ENCODE measurements at places on chromosomes 3 and 15.

DNA sequence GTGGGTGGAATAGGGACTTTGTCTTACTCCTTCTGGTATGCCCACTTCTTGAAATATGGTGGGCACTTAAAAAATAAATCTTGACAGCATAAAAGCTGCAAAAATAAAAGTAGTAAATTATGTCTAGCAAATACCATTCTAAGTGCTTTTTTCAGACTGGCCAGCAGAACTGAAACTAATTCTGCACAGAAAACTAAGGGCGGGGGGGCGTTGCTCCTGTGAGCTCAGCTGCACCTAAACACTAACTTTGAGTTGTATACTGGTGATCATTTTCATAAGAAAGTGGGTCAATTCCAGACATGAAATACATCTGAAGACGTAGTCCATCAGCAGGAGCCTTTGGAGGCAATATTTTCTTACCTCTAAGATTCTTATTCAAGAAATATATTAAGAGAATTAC is 114.8 kb downstream of the WDR76 start:
- no peak for DNase-seq
- no peaks in the 10 kb centered on the region for H3K4me1 ChIP-seq
- H3K27me3 ChIP-seq: no peaks in the 10 kb centered on the region
- H3K27ac ChIP-seq: no peak overlapping the region
- no peaks in the 10 kb centered on the region for H3K36me3 ChIP-seq

DNA sequence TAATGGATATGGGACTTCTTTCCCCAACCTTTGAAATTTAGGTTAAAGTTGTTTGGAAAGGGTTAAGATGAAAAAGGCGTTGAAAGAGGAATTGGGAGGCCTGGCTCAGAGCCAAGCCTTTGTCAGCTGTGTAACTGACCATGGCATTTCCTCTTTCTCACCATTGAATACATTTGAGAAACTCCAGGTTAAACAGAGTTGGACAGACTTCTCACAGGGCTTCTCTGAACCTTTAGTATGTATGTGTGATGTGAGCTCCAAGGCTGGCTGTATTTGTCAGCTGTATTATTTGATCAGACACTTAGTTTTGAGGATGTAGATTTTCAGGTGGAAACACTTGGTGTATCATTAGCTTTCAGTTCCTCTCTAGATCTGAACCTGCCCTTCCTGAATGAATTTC is 136.4 kb upstream of the GOLGA6L4 start:
- no peak for DNase-seq
- no peak overlapping the region for H3K27ac ChIP-seq
- H3K4me3 ChIP-seq: no peak overlapping the region
- no peaks in the 10 kb centered on the region for H3K27me3 ChIP-seq

DNA sequence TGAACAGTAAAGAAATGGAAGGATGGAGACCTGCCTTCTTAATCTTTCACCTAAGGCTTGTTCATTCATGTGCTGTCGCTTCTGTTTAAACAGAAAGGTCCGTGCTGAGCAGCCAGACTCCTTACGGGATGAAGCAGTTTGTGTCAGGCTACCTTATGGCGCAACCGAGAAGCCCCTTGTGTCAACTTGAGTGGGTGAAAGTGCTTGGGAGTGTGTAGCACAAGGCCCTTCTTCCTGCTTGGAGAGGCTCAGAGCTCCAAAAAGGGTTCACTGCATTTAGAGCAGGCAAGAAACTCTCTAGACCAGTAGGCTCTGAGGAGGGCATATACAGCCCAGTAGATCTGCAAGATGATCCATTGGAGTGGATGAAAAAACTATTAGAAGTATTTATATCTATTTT is 16.0 kb downstream of the CAPN3 start:
- H3K4me1 ChIP-seq: no peaks in the 10 kb centered on the region
- no peaks in the 10 kb centered on the region for H3K27me3 ChIP-seq
- DNase-seq: no peak
- H3K36me3 ChIP-seq: no peaks in the 10 kb centered on the region
- no peak overlapping the region for H3K4me3 ChIP-seq

GRCh38 chr3:18891641-18892040 is 256.7 kb upstream of the KCNH8 start:
- no peak overlapping the region for H3K27ac ChIP-seq
- no peaks in the 10 kb centered on the region for H3K4me1 ChIP-seq
- H3K36me3 ChIP-seq: no peaks in the 10 kb centered on the region
- DNase-seq: no peak

GRCh38 chr15:32679298-32679690 is 37.8 kb downstream of the SCG5 start:
- no peaks in the 10 kb centered on the region for H3K36me3 ChIP-seq
- H3K27ac ChIP-seq: no peak overlapping the region
- no peaks in the 10 kb centered on the region for H3K27me3 ChIP-seq
- peaks cover 16% of the 10 kb centered on the region for H3K4me1 ChIP-seq
- DNase-seq: no peak
- no peak overlapping the region for H3K4me3 ChIP-seq

DNA sequence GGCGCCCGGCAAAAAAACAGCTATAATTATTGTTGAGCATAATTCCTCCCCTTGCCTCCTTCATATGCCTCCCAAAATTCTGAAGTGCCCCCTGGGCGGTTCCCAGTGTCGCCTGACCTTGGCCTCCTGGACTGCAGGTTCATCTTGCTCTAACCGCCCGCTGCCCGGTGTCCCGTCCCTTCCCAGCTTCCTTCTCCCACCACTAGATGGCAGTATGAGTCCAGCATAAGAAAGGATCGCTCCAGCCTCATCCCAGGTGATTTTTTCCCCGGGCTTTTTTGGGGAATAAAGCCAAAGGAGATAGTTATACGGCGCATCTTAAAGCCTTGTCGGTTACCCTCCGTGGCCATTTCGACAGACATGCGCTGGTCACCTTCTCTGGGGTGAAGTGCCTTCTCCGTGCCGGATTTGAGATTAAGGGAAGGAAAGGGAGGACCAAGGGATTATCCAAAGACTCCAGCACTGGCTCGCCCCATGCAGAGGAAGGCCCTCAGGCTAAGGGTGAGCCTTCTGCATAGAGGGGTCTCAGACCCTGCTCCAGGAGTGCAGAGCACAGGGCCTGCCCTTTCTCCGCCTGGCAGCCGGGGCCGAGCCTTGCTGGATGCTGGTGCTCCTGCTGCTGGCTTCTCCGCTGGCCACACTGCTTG is 45.8 kb upstream of the TRA2B start:
- no peaks in the 10 kb centered on the region for H3K36me3 ChIP-seq
- no peaks in the 10 kb centered on the region for H3K4me1 ChIP-seq
- H3K27me3 ChIP-seq: no peaks in the 10 kb centered on the region
- no peak for DNase-seq
- H3K27ac ChIP-seq: no peak overlapping the region

GRCh38 chr15:34620814-34621213 is 37.4 kb upstream of the GOLGA8B start:
- no peak overlapping the region for H3K27ac ChIP-seq
- no peaks in the 10 kb centered on the region for H3K27me3 ChIP-seq
- no peak overlapping the region for H3K4me3 ChIP-seq
- H3K36me3 ChIP-seq: no peaks in the 10 kb centered on the region
- no peaks in the 10 kb centered on the region for H3K4me1 ChIP-seq
- DNase-seq: no peak

GRCh38 chr3:66520724-66521123 is 19.9 kb upstream of the LRIG1 start:
- no peaks in the 10 kb centered on the region for H3K4me1 ChIP-seq
- DNase-seq: no peak
- H3K27me3 ChIP-seq: no peaks in the 10 kb centered on the region
- H3K36me3 ChIP-seq: no peaks in the 10 kb centered on the region
- no peak overlapping the region for H3K27ac ChIP-seq

DNA sequence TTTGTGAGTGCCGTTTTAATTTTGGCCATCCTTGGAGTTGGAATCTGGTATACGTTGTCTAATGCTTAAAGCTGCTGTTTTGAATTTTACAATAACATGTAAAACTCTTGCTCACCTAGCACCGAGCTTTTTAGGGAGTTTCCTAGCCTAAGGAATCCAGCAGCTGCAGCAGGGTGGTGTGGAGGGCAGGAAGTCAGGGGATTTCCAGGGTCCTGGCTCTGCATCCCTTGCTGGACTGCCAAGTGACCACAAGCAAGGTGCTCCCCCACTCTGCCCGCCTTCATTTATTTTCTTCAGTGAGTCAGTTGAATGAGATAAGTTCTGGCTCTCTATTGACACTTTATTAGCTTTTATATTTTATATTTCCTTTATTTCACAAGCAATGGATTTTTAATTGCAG is 113.7 kb downstream of the ATG7 start:
- H3K4me1 ChIP-seq: peaks cover 21% of the 10 kb centered on the region
- DNase-seq: no peak
- no peak overlapping the region for H3K4me3 ChIP-seq
- no peaks in the 10 kb centered on the region for H3K27me3 ChIP-seq
- no peaks in the 10 kb centered on the region for H3K36me3 ChIP-seq
- peak overlapping the region; percentile 3 for H3K27ac ChIP-seq

DNA sequence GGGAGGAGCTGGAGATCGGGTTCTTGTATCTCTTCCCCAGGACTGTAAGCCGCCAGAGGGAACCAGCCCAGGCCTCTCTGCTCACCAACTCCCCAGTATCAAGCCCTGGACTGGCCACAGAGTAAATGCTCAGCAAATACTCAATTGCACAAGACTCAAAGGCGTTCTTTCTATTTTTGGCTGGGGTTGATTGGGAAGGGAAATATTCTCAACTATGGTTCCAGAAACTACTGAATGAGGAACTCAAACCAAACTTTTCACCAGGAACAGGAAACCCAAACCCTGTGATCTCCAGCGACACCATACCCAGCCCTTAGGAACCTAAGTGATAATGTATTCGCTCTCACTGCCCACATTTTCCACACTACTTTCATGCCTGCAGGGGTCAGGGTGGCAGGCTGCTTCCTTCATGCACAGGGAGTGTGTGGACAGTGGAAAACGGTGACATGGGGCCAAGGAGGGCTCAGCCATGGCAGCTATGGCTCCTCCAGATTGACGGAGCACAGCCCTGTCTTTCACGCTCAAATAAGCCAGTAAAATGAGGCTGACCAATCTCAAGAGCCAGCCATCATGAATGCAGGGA is 124.7 kb upstream of the RAD18 start:
- H3K27me3 ChIP-seq: no peaks in the 10 kb centered on the region
- no peaks in the 10 kb centered on the region for H3K36me3 ChIP-seq
- H3K27ac ChIP-seq: no peak overlapping the region
- H3K4me3 ChIP-seq: no peak overlapping the region

- H3K27me3 ChIP-seq: no peaks in the 10 kb centered on the region
- DNase-seq: no peak
- no peak overlapping the region for H3K27ac ChIP-seq
- H3K36me3 ChIP-seq: no peaks in the 10 kb centered on the region
Measured at GRCh38 chr3:136543385-136543784, 208.8 kb downstream of the STAG1 start.

GRCh38 chr3:122694966-122695365 is 14.3 kb downstream of the PARP14 start:
- no peak for DNase-seq
- no peak overlapping the region for H3K4me3 ChIP-seq
- H3K36me3 ChIP-seq: no peaks in the 10 kb centered on the region

GRCh38 chr15:66621491-66622467 is 56.0 kb upstream of the LCTL start:
- no peaks in the 10 kb centered on the region for H3K27me3 ChIP-seq
- peaks cover 49% of the 10 kb centered on the region for H3K4me1 ChIP-seq
- peak overlapping the region; percentile 33 for H3K4me3 ChIP-seq
- DNase-seq: no peak
- H3K36me3 ChIP-seq: no peaks in the 10 kb centered on the region

DNA sequence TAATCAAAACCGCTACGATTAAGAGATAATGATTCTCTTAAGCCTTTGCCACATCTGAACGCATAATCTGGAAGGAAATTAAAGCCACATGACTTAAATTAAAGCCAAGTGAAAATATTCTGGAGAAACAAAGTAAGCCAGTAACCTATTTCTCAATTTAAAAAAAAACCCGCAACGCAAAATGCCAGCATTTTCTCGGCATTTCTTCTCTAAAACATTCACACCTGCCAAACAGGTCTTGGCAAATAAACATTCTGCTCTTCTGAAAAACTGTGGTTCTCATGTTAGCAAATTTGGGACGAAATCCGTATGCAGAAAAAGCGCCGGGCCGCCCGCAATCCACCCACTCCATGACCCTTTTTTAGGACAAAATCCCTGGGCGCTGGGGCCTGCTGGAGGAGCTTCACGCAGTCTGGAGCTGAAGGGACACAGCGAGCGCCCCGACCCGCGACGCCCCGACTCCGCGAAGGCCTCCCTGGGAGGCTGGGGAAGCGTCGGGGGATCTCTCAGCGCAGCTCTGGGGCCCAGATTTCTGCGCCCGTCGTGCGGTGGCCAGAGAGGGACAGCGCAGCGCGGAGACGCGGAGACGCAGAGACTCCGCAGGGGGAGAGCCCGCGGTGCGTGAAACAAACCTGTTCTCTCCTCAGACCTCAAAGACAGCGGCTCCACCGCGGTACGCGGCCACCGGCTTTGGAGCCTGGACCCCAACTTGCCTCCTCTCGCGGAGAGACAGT is 471 bp downstream of the NKIRAS1 start:
- H3K4me1 ChIP-seq: peaks cover 48% of the 10 kb centered on the region
- peak overlapping the region; percentile 87 for H3K4me3 ChIP-seq
- no peak for DNase-seq
- H3K36me3 ChIP-seq: peaks cover 22% of the 10 kb centered on the region

DNA sequence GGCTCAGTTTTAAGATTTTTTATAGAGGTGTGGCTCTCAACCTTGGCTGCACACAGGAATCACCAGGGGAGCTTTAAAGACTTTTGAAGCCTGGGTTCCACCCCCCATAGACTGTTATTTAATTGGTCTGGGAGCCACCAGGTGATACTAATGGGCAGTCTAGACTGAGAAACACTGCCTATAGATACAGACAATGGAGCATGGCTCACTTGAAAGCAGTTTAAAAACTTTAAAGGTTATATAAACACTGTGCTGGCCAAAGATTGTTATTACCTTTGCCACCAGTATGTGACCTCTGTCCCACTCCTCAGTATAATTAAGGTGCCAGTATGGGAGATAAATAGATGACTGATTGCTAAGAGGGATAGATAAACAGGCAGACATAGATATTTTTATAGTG is 3.8 kb downstream of the GOLIM4 start:
- H3K4me3 ChIP-seq: no peak overlapping the region
- no peaks in the 10 kb centered on the region for H3K27me3 ChIP-seq
- H3K4me1 ChIP-seq: peaks cover 44% of the 10 kb centered on the region
- DNase-seq: no peak

DNA sequence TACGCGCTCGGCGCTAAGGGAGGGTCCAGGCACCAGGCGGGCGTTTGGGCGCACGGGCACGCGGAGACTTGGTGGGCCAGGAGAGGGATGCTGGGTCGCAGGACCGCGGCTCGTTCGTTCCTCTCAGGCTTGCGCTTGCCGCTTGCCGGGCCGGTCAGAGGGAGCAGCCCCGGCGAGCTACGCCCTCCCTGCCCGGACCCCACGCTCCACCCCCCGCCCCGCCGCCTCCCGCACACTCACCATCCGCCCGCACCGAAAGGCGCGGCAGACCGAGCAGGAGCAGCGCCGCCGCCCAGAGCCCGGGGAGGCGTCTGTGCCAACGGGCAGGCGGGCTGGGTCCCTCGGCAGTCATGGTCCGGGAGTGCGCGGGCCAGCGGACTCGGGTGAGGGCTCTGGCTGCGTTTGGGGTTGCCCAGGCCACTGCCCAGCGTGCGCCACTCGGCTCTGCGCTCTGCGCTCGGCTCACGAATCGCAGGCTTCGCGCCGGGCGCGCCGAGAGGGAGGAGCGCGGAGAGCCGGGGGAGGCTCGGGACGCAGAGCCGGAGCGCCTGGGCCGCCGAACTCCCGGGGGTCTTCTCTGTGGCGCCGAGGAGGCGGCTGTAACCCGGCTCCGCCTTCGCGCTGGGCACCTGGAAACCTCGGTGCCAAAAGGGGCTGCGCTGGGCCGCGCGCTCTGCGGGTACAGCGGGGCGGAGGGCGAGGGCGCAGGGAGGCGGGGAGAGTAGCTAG is at the start of gene SUSD5:
Gene SUSD5, minus strand, starts transcription at position 365 of the 729 bp plus-strand sequence. Its CDS starts 13 bp downstream, at position 352.
- peak within 1 kb of the TSS; percentile 46 for H3K4me3 ChIP-seq
- peak within 1 kb of the TSS; percentile 33 for H3K27ac ChIP-seq
- DNase-seq: no peak
- no peaks in the 10 kb centered on the region for H3K27me3 ChIP-seq
